ENCODE measurements at places on chromosomes 5 and 9. TPM values are rescaled to one million over a fixed set of nuclear protein-coding genes. Genes with fewer than 3 reads are reported as not detected.

The FAM53C gene
- 34.5 TPM for total RNA-seq

The SPATA9 gene
- total RNA-seq: not detected

The LEAP2 gene
- 1.4 TPM for total RNA-seq

The OTP gene
- not detected for total RNA-seq

The ISL1 gene
- total RNA-seq: 0.20 TPM

The NADK2 gene
- 51.1 TPM for total RNA-seq

The LRRC26 gene
- not detected for total RNA-seq

The PPP3R2 gene
- not detected for total RNA-seq

The CDX1 gene
- total RNA-seq: not detected

The WHRN gene
- 2.1 TPM for total RNA-seq

The HRCT1 gene
- 617 TPM for total RNA-seq

The RXRA gene
- 40.5 TPM for total RNA-seq

The ANKRD34B gene
- not detected for total RNA-seq

The RANBP3L gene
- not detected for total RNA-seq

The SCAI gene
- 25.5 TPM for total RNA-seq

The FCHO2 gene
- total RNA-seq: 4.4 TPM

The TMEM252 gene
- not detected for total RNA-seq

Measured in MG63 (cell line).